ENCODE measurements at places on chromosomes 5 and 9.

- no peak for DNase-seq
Observed at GRCh38 chr5:5437227-5438172, 15.0 kb downstream of the ICE1 start.

- DNase-seq: no peak
Observed at GRCh38 chr5:107564931-107565372, 105.8 kb downstream of the EFNA5 start.

DNA sequence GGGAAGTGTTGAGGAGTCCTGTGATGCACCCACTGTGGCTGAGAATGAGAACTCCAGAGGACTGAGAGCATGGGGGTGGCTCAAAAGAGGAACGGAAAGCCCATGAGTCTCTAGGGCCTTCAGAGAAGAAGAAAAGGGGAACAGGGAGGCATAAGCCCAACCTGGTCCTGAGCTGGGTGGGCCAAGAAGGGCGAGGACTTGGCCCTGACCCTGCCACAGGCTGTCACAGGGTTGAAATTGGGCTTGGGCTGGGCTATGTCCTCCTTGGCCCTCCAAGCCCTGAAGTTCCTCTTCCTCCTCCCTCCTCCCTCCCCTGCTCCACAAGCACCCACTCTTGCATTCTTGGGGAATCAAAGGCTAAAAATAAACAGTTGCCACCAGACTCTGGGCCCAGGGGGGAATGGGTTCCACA lies 49.3 kb upstream of the PPARGC1B start:
- DNase-seq: no peak

DNA sequence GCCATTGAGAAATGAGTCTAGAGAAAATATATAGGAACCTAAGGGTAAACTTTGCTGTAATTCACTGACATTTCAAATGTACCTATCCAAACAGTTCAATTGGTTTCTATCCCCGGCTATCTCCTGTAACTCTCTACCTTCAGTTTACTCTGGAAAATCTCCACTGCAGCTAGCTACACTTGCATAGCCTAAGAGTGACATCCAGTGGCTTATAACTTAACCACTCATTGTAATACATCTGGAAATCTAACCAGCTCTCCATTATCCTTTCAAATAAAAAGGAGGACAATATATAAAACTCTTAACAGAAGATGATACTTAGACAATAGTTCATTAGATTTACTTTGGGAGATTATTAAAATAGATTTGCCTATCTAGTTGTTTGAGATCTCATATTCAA lies 35.3 kb upstream of the SPDL1 start:
- DNase-seq: no peak

- no peak for DNase-seq
Observed at GRCh38 chr5:31733371-31733770, 94.4 kb downstream of the PDZD2 start.

DNA sequence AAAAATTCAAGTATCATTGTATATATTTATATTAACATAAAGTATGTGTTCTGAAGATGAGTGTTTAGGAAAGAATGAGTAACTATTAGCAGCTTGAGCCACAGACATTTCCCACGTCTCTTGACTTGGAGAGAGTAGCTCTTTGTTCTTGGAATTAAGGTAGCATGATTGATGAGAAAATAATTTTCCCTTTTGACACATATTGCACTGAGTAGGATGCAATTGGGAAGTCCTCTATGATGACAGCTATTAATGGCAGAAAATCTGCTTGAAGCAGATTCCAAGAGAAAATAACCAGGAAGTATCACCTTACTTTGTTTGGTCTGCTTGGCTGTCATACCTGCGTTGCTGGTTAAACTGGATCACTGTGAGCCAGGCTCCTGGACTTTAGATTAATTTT lies 204.8 kb downstream of the TLE4 start:
- no peak for DNase-seq

- DNase-seq: no peak
Observed at GRCh38 chr5:116466727-116467464, 107.7 kb downstream of the SEMA6A start.

DNA sequence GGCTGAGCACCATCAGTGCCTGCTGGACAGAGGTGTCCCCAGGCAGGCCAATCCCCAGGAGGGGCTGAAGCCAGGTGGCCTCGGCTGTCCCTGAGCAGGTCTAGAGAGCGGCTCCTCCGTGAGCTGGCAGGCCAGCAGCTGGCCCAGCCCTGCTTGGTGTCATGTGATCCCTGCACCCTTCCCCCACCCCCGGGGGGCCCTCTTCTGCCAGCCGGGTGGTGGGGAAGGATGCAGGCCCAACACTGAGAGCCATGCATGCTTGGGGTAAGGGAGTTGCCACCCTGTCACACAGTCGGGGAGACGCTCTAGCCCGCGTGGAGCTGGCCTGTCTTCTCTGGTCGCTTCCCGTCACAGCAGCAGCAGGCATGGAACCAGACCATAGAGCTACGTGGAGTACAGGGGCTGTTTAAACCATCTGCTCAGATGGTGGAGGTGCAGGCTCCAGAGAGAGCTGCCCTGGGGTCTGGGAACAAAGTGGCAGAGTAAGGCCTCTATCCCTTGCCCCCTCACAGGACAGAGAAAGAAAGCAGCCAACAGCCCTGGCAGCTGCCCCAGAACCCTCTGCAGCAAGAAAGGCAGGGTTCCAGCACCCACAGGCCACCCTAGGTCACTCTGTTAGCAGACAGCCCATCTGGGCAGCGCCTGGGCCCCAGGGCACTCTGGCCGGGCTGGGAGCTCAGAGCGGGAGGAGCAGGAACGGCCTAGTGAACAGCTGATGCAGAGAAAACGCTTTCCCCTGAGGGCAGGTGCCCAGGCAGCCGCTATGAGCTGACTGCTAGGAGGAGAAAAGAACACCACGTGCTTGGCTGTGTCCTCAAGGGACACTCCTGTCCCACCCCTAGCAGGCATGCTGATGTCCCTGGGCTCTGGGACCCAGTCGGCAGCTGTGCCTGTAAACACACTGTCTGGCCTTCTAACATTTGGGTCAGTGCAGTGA lies 6.8 kb downstream of the RALGDS start:
- no peak for DNase-seq
